ENCODE measurements at places on chromosomes 2 and 18. TPM values are rescaled to one million over a fixed set of nuclear protein-coding genes. Genes with fewer than 3 reads are reported as not detected.

Gene GPD2
- total RNA-seq: 17.5 TPM

Gene SULT1C2
- not detected for total RNA-seq

Gene CCDC148
- 0.42 TPM for total RNA-seq

Gene GPR155
- 12.9 TPM for total RNA-seq

Gene NYAP2
- total RNA-seq: 0.10 TPM

Gene SNTG2
- total RNA-seq: 1.5 TPM

Gene ARHGEF4
- total RNA-seq: 1.5 TPM

Gene SLC5A7
- under 0.01 TPM for total RNA-seq

Gene TGFA
- 0.63 TPM for total RNA-seq

Gene BCL11A
- 11.2 TPM for total RNA-seq

Gene PDCD1
- 2.0 TPM for total RNA-seq

Gene KLHL30
- not detected for total RNA-seq

Gene SIX3
- not detected for total RNA-seq

Gene C1QL2
- total RNA-seq: not detected

Gene ANKRD30BL
- total RNA-seq: not detected

Gene PLEKHA3
- total RNA-seq: 17.6 TPM

Gene AQP12A
- total RNA-seq: not detected

Gene TGIF1
- 91.2 TPM for total RNA-seq

Gene ZNF532
- total RNA-seq: 7.7 TPM

Gene HOXD4
- total RNA-seq: 0.21 TPM

Gene CTLA4
- total RNA-seq: 38.5 TPM

Gene OSGEPL1
- 7.5 TPM for total RNA-seq

Gene CAB39
- 81.0 TPM for total RNA-seq

Gene GEN1
- 10.7 TPM for total RNA-seq

Gene PRKD3
- 67.9 TPM for total RNA-seq

Gene SDC1
- total RNA-seq: not detected

Gene ERBB4
- total RNA-seq: not detected

Gene NFE2L2
- 123 TPM for total RNA-seq

Gene ID2
- total RNA-seq: 717 TPM

Gene NT5C1B
- total RNA-seq: not detected

Gene TBC1D8
- 11.3 TPM for total RNA-seq

Gene SERPINB13
- not detected for total RNA-seq

Gene DNER
- total RNA-seq: 0.21 TPM

Gene PDE1A
- not detected for total RNA-seq

Gene VWA3B
- total RNA-seq: not detected

Gene SKA1
- 0.73 TPM for total RNA-seq

Gene NEU4
- 8.5 TPM for total RNA-seq

Gene SERPINB10
- total RNA-seq: 5.7 TPM

Gene SMYD1
- total RNA-seq: under 0.01 TPM

Gene CRYGD
- not detected for total RNA-seq

Gene FAHD2B
- 3.1 TPM for total RNA-seq

Gene PLGLB2
- total RNA-seq: 0.52 TPM

Gene ARID5A
- total RNA-seq: 191 TPM

Gene TMEM169
- total RNA-seq: 0.42 TPM

Gene KRTCAP3
- 0.52 TPM for total RNA-seq

Gene TFCP2L1
- 0.10 TPM for total RNA-seq

Gene UPP2
- total RNA-seq: not detected

Gene CTIF
- 2.7 TPM for total RNA-seq

Gene SLC8A1
- 51.2 TPM for total RNA-seq

Gene DAW1
- total RNA-seq: not detected

Gene EFEMP1
- 0.42 TPM for total RNA-seq

Gene INO80B
- 15.3 TPM for total RNA-seq

Gene TMEM37
- total RNA-seq: not detected

Gene STK36
- total RNA-seq: 2.0 TPM

Gene TUBB8B
- not detected for total RNA-seq

Gene FAM136A
- total RNA-seq: 18.1 TPM

Gene RAB12
- total RNA-seq: 35.7 TPM

Gene RGPD3
- 1.5 TPM for total RNA-seq

Gene ADCYAP1
- not detected for total RNA-seq
